ENCODE measurements at places on chromosomes 11 and 22.

DNA sequence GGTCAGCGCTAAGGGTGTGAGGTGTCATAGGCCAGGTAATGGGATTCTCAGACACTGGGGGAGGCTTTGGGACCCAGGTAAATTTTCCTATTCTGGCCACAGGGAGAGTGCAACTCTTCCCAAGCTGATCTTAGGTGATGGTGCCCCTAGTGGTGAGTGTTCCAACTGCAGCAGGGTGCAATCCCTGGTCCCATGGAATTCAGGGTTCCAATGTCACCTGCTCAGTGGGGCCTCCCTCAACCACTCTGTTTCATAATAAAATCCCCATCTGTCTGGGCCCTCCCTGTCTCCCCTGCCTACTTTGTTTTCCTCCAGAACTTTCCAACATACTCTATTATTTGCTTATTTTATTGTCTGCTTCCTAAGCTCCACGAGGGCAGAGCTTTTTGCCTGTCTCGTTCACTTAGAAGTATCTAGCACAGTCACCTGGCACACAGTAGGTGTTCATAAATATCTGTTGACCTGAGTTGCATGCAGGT, 2.9 kb upstream of the SGSM1 start:
- peak; percentile 18 for DNase-seq

- DNase-seq, result no peak
Observed at GRCh38 chr11:129605815-129606214, 209.8 kb upstream of the TMEM45B start.

DNA sequence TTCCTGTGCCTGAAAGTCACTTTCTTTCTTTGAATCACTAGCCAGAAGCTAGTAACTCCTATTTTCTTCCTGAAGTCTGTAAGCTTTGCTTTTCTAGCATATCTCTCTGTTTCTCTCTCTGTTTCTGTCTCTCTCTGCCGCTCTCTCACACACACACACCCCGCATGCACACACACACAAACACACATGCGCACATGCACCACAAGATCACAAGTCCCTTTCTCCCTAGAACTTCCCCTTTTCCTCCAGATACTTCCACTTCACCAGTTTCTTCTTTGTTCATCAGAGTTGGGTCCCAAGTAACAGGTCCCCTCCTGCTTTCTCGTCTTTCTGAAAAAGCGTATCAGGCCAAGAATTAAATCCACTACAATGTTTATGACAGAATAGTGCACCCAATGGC, 148.5 kb upstream of the HSD17B12 start:
- no peak for DNase-seq

DNA sequence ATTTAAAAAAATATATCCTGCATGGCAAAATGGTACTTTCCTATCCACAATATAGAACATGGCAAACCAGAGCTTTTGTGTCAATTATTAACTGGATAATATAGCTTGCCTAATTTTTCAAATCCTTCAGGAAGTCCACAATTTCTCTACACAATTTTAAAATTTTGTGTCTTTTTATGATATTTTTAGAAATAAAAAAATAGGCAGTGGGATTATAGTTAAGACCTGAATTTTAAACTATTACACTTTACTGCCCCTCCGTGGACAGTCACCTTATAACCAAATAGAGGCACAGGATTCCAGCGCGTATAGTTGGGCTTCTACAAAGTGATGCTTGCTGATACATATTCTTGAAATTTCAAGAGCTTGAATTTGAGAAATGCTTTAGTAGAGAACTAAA, 2.1 kb upstream of the DMC1 start:
- DNase-seq, result no peak

- no peak for DNase-seq
Observed at GRCh38 chr11:14330881-14331280, 28.1 kb downstream of the RRAS2 start.

DNA sequence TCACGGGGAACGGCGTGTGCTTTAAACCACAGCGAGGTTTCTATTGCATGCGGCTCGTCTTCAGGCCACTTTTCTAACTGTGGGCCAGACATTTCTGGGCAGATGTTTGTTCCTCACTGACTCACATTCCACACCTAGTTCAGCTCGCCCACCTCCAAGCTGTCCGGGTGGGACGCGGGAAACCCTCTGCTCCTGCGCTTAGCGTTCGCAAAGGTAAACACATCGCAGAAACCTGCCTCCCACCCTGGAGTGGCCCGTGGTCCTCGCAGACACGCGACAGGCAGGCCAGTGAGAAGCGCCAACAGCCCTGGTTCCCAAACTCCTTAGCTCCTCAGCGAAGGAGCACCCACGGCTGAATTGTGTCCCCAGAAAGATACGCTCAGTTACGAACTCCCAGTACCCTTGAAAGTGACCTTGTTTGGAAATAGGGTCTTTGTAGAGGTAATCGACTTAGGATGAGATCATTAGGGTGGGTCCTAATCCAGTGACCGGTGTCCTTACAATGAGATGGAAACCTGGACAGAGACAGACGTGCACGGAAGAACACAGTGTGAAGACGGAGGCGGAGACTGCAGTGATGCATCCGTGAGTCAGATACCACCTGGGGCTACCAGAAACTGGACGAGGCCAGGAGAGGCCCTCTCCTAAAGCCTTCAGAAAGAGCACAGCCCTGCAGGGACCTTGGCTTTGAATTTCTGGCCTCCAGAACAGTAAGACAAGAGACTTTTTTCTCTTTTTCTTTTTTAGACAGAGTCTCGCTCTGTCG, 82.7 kb downstream of the CELSR1 start:
- no peak for DNase-seq

DNA sequence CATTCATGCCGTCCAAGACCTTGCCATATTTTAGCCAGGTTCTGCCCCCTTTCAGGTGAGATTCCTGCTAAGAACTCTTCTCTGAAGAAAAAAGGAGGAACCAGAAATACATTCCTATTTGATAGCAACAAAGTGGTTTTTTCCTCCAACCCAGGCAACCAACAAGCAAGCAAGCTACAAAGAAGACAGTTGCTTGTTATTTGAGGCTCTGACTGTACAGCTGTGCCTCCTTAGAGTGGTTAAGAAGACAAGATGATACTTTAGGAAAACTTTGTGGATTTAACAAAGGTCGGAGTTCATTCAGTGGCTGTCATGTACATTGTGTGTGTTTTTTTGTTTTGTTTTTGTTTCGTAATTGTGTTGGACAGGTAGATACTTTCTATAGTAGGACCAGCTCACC, 21.7 kb downstream of the TEAD1 start:
- no peak for DNase-seq

DNA sequence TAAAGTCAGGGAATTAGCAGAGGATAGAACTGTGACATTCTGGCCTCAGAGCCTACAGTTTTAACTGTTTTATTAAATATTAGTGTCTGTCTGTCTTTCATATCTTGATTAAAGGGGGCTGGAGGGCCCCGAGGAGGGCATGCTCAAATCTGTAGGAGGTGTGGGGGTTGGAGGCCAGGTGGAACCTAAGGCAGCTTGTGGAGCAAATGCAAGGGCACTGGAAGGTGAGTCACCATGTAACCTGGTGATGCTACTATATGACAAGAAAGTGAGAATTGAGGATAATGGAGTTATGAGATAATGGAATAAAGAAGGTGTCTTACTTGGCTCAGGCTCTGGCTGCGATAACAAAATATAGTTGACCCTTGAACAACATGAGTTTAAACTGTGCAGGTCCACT, 27.3 kb upstream of the TMEM86A start:
- DNase-seq, result no peak

- no peak for DNase-seq
Observed at GRCh38 chr11:133896642-133897330, 51.5 kb upstream of the SPATA19 start.

DNA sequence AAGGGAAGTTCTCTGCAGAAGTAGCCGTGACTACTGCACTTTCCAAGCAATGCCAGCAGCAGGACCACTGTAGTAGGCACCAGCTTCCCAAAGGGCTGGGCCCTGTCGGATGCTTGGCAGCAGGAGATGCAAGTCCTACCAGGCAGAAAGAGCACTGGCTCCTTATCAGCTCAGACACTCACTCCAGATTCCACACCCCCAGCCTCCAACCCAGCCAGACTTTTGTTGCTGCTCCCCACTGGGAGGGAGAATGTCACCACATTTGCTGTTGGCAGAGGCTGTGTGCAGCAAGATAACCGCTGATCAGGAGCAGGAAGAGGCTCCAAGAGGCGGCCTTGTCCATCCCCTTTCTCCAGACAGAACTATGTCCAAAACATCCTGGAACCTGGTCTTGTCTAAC, 118.7 kb downstream of the C11orf58 start:
- no peak for DNase-seq

GRCh38 chr22:39220890-39221850, 23.6 kb downstream of the PDGFB start:
- DNase-seq, result no peak

DNA sequence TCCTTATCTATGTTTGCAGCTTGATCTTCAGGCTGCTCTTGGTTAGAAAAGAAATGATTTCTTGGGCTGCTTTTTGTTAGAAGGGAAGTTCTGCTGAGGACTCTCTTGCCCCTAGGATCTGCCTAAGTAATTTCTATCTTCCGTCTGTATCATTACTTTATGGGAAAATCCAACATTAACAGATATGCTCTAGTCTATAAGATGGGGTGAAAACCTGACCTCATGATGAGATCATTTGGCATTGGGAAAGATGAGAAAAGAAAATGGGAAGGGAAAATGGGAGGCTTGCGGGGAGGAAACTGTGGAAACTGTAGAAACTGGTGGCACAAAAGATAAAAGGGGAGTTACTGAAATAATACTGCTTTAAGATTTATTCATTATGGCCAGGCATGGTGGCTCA, 63.6 kb downstream of the FDX1 start:
- no peak for DNase-seq

DNA sequence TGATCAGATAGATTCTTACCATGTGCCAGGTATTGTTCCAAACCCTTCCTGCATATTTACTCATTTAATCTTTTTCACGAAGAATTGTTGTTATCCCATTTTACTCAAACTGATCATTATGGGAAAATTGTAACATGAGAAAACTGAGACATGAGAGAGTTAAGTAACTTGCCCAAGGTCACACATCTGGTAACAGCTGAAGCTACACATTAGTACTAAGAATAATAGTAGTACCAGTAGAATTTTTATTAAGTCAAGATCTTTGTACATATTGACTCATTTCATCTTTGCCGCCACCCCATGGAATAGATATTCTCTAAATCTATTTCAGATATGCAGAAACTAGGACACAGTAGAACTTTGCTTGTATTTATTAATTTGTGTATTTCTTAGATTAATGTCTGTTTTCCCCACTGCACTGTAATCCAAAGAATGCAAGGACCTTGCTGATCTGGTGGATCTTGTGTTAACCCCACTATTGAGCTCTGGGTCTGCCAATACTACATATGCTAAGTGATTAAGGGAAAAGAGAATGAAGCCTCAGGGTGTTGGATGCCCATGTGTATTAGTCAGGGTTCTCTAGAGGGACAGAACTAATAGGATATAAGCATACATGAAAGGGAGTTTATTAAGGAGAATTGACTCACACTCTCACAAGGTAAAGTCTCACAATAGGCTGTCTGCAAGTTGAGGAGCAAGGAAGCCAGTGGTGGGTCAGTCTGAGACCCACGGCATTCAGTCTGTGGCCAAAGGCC, 72.8 kb downstream of the PARVA start:
- no peak for DNase-seq

GRCh38 chr22:42676059-42676607, 26.9 kb upstream of the CYB5R3 start:
- no peak for DNase-seq

DNA sequence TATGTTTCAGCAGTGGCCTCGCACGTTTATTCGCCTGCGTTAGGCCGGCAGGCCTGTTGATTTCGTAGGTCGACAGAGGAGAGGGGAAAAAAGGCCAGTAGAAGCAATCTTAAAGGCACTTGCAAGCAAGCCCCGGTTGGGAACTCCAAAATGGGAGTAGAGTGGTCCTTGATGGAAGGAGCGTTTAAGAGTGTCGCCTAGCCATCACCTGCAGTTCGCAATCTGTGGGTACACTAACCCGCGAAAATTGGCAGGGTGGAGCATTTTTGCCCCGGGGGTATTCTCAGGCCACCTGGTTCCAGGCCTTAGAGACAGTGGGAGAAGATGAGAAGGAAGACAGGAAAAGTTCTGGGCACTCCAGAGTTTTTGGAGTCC, 1.1 kb downstream of the EWSR1 start:
- no peak for DNase-seq

- no peak for DNase-seq
Observed at GRCh38 chr22:20653012-20653794, 120.7 kb upstream of the SERPIND1 start.

- DNase-seq, result no peak
Observed at GRCh38 chr11:11163236-11163635, 189.8 kb downstream of the CSNK2A3 start.

- DNase-seq, result no peak
Observed at GRCh38 chr22:47402876-47403525, 640.6 kb downstream of the TBC1D22A start.

GRCh38 chr11:9099617-9100016, 8.2 kb upstream of the SCUBE2 start:
- no peak for DNase-seq

DNA sequence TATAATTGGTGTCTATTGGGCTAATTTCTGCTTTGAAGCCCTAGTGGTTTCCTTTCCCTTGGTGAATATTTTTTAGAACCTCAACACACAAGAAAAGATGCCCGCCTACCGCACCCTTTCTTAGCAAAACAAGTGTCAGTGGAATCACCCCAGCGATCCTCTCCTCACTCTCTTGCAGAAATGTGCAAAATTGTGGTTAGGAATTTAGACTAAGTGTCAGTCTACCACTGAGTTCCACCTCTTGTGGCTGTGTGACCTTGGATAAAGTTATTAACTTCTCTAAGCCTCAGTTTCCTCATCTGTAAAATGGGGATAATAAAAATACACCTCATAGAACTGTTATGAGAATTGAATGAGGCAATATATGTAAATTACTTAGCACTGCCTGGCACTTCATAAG, 5.3 kb upstream of the JAML start:
- no peak for DNase-seq

DNA sequence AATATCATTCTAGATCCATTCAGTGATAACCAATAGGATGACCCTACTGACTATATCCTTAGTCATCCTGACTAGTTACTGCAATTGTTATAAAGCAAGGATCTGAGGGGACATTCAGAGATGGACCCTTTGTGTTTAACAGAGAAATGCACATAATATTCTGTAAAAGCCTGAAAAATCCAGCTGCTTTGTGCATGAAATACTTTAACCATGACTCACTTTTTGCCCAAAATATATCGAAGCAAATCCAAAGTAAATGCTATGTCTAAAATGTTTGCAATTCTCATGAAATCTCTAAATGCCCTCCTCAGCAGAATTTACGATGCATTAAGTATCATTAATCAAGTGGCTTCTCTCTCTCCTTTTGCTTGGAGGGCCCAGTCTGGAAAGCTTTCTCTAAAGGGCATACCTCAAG, 178.8 kb upstream of the MTMR2 start:
- no peak for DNase-seq

DNA sequence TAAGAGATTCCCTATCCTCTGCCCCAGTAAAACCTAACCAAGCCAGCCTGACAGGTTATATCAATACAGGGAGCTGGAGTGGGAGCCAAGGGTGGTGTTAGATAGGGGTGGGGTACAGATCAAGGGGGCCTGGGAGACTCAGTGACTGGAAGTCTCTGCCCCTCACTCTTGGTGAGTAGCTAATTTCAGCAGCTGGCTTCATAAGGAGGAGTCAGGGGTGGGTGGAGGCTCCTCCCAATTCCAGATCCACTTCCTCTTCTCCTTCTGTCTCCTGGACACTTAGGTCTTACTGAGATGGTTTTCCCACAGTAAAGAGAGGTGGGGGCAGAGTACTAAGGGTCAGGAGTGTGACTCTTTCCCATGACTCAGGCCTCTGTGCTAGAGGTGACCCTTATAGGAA, 1.1 kb upstream of the VSIG2 start:
- DNase-seq, result no peak

Data from caudate nucleus (tissue), 63 donors.